ENCODE measurements at places on chromosomes 1 and 21.

- DNase-seq = no peak
Measured at GRCh38 chr1:236457775-236458174, 63.7 kb downstream of the EDARADD start.

GRCh38 chr1:225462429-225462713 lies 34.5 kb upstream of the LBR start:
- no peak for DNase-seq

DNA sequence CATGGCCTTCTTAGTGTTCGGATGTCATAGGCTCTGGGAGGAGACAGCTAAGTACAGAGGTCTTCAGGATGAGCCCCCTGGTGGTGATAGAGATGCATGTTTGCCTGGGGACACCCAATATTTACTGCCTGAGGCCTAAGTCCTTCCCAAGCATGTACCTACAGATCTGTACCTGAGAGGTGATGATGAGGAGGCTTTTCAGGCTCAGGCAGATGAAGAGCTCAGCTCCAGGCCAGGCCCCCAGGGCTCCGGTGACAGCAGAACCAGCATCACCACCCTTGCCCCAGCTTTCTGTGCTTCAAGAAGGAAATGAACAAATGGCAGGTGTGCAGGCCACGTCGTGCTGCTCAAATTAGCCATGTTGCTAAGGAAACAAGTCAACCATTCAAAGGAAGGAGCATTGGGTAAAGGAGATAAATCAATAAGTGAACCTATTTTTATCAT lies 21.1 kb downstream of the CACNA1E start:
- no peak for DNase-seq

DNA sequence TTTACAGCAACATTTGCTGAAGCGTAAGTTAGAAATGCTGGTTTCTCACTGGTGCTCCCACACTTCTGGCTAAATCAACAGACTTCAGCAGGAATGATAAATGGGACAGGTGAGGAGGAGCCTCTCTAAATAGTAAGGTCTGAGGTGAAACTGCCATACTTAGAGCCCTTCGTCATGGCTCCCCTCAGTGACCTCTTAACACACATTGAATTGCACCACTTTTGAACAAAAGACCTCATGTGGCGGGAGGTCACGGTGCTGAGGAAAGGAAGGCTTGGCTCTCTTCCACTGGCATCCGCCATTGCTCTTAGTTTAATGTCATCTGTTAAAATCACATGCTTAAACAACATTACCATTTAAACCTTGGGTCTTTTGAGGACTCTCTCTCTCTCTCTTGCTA lies 3.4 kb downstream of the MAP3K7CL start:
- no peak for DNase-seq

GRCh38 chr1:155012776-155013602 lies 10.4 kb downstream of the ZBTB7B start:
- DNase-seq = no peak

DNA sequence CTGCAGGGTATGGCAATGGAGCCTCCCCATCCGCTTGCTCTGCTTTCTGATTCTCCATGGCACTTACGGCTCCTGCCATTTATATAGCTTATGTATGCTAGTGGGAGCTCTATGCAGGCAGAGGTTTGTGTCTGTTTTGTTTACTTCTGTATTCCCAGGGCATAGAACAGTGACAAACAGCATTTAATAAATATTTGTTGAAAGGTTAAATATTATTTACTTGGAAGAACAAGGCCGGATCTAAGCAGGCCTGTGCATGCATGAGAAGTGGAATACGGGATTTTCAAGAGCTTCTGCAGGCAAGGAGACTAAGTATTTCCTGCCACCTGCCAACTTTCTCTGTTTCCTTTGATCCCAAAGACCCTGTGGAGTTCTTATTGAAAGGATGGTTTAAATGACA lies 90.7 kb downstream of the XCL2 start:
- DNase-seq = no peak

DNA sequence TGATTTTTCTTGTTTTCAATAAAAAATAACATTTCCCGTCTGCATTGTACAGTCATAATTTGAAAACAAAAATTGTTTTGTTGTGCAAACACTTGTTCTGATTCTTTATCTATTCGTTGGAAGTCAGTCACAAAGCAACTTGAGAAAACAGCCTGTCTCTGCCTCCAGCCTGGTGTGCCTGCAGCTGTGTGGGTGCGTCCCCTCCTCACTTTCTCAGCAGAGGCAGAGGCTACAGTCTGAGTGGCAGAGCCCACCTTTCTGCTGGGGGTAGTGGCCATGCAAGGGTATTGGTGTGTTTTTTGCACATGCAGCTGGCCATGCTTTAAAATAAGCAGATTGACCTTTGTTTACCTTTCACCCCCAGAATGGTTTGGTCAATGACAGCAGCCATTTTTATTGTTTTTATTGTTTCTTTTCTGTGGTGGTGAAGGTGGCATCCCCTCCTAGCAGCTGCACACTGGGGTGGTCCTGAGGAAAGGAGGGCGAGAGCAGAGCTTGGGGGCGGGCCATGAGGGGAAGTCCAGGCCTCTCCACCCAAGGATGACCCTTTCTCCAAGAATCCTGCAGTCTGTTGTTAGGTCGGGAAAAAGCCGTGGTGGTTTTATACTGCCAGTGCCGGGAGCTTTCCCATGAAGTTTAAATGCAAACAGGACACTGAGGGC lies 159.6 kb downstream of the PCBP3 start:
- no peak for DNase-seq

- DNase-seq = no peak
Measured at GRCh38 chr1:103087256-103087655, 21.1 kb downstream of the COL11A1 start.

DNA sequence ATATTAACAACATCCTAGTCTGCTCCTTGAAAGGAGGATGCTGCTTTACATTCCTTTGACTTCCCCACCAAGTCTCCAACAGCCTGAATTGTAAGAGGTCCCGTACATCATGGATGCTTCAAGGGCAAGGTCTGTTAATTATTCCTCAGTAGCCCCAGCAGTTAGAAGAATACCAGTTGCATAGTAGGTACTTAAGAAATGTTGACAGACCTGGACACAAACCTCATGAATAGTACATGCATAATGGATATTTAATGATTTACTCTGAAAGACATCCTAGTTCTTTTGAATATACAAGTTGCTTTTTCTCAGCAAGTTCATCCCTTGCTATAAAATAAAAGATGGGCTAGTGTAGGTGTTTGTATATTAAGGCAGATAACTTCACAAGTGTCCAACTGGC lies 112.1 kb upstream of the DPYD start:
- no peak for DNase-seq

DNA sequence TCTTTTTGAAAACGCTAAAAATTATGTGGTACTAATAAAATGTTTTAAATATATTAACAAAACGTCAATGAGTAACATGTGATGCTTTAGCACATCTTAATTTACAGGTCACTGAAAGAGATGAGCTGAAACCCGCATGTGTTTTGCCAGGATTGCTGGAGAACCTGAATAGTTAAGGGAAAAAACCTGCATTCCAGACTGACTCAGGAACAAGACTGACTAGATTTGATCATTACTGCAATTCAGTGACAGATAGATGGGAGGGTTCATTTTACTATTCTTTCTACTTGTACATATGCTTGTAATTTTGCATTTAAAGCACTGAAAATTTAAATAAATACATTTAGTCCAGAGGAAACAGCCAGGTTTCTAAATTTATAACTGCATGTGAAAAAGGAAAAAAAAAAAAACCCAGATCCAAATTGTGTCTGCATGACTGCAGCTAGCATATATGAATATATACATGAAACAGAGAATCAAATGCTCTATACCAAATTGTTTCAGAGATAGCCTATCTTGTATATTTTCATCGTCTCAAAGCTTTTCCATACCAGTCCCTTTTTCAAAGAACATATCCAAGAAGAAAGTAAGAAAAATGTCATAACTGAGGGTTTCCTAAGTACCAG lies 71.7 kb downstream of the APP start:
- DNase-seq = no peak

GRCh38 chr1:185601189-185601588 lies 133.0 kb upstream of the HMCN1 start:
- no peak for DNase-seq

- no peak for DNase-seq
Measured at GRCh38 chr1:176462674-176463378, at the start of gene PAPPA2. Gene PAPPA2 (plus strand): TSS chr1:176463175. CDS start chr1:176556323, 93,148 bp downstream.

- no peak for DNase-seq
Measured at GRCh38 chr1:177669161-177669560, 300.7 kb downstream of the SEC16B start.

- DNase-seq = no peak
Measured at GRCh38 chr1:178746345-178746744, 21.3 kb downstream of the RALGPS2 start.

- DNase-seq = no peak
Measured at GRCh38 chr1:3213730-3214129, 144.7 kb downstream of the PRDM16 start.

- no peak for DNase-seq
Measured at GRCh38 chr21:46180778-46181391, 3.4 kb downstream of the SPATC1L start.

DNA sequence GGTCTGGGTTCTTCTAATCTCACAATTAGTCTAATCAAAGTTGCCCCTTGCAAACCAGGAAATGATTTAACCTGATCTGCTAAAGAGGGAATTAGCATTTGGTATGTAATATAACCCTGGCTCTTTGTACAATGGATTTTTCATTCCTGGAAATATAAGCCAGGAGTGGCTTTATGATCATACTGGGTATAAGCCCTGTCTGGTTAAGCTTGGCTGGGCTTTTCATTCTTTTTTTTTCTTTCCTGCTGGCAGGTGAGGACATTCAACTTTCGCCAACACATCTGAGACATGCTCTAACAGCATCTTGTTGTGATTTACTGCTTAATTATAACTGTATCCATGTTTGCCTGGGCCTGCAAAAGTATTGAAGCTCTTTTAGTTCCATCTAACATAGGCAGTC lies 20.4 kb upstream of the SDE2 start:
- no peak for DNase-seq

- DNase-seq = no peak
Measured at GRCh38 chr1:192485692-192486436, 89.7 kb upstream of the RGS1 start.

DNA sequence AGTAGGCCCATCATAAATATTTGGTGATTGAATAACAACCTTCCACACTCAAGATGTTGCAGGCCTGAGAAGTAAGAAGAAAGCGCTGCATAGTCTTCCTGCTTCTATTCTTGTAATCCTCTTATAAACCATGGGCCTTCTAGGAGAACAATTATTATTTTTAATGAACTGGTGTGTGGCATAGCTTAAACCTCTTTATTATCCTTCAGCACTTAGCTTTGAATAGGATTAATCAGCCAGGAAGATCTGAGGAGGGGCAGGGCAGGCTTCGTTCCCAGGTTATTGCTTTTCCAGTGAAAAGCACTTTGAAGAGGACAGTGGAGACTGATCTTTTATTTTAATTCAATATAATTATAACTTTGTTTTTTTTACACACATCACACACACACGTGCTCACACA lies 42.3 kb downstream of the KIF26B start:
- DNase-seq = no peak

DNA sequence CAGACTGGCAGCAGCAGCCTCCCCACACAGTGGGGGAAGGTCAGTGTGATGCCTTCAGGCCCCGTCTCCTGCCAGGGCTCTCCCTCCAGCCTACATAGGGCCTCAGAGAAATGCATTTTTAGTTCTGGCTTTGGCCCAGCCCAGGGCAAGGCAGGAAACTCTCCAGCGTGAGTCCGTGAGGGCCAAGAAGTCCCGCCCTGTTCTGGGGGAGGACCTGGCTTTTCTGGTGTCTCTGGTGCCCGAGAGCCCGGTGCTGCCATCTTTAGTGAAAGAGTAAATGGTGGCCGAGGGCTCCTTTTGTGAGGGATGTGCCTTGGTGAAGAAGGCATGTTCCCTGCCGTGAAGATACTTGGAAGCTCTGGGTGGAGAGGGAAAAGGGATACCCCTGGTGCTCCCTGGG lies 14.8 kb upstream of the DIP2A start:
- no peak for DNase-seq

DNA sequence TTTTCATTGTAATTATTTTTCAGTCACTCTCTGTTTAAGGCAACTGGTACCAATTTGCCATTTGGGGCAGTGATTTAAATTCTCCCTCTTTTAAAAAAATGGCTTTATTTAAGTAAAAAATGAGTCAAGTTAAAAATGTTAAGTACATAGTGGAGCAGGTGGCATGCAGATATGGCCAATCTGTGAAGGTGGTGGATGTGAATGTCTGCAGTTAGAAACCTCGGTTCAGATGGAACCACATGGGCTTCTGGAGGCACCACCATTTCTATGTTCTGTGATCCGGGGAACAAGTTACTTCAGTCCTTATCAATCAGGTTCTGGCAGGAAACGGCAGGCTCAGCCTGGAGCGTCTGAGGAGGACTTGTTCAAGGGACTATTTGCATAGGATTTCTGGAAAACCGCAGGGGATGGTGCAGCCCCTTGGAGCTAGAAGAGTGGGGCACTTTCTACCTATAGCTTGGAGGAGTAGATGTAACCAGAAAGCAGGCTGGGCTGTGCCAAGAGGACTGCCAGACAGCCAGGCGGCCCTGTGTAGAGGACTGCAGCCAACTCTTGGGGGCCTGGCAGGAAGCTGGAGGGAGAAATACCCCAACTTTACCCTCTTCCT lies 12.3 kb downstream of the IGSF21 start:
- no peak for DNase-seq

DNA sequence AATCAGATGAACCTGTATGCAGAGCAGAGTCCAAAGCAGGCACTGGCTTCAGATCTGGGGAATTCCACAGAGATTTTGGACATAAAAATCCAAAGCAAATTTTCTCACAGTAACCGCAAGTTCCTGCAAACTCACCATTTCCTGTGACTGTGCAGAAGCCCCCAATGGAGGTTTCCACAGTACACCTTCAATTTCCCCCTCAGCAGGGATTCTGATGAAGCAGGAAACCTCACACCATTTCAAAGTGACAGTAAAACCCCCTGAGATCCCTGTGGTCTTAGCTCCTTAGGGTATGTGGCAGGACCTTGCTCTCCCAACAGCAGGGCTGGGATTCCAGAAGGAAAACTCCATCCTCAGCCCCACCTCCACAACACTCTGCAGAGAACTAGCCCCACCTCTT lies 6.0 kb upstream of the TGFBR3 start:
- DNase-seq = no peak

- DNase-seq = no peak
Measured at GRCh38 chr1:217062586-217062985, 339.4 kb upstream of the ESRRG start.

DNA sequence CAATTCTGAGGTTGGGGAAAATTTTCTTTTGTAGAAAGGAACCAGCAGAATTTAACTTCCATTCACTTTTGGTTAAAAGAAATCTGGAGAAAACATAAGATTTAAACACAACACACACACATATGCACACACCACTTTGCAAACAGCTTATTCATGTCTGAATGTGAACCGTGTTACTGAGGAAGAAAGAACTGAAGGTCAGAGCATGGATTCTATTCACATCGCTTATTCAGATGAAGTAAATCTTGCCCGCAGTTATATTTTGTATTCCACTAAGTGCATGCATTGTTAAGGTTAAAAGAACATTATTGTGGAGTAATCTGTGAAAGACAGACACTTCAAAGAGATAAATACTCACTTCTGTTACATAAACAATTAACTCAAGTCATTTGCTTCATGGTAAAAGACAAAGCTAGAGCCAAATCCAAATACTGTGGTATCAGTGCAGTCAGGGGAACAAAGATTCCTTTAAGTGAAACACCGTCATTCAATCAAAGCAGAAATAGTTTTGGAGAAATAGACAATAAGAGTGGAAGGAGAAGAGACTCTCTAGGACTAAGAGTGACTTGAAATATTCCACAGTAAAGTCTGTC lies 82.0 kb downstream of the LRRC53 start:
- no peak for DNase-seq
